ENCODE measurements at places on chromosomes 16 and 17. TPM values are rescaled to one million over a fixed set of nuclear protein-coding genes. Genes with fewer than 3 reads are reported as not detected.

- no peak overlapping the region for H3K4me3 ChIP-seq
- H3K27ac ChIP-seq: no peak overlapping the region
- no peaks in the 10 kb centered on the region for H3K4me1 ChIP-seq
- H3K36me3 ChIP-seq: no peaks in the 10 kb centered on the region
- no peak for DNase-seq
- peaks cover 9% of the 10 kb centered on the region for H3K27me3 ChIP-seq
These were observed 56.0 kb upstream of the FAM20A start for GRCh38 chr17:68657166-68657565.

The KCNJ12 gene
- total RNA-seq: not detected

GRCh38 chr17:1005361-1005946 lies 8.5 kb downstream of the TIMM22 start:
- no peaks in the 10 kb centered on the region for H3K27me3 ChIP-seq
- peaks cover 19% of the 10 kb centered on the region for H3K36me3 ChIP-seq
- no peak for DNase-seq
- H3K4me3 ChIP-seq: no peak overlapping the region
- peaks cover 8% of the 10 kb centered on the region for H3K4me1 ChIP-seq

DNA sequence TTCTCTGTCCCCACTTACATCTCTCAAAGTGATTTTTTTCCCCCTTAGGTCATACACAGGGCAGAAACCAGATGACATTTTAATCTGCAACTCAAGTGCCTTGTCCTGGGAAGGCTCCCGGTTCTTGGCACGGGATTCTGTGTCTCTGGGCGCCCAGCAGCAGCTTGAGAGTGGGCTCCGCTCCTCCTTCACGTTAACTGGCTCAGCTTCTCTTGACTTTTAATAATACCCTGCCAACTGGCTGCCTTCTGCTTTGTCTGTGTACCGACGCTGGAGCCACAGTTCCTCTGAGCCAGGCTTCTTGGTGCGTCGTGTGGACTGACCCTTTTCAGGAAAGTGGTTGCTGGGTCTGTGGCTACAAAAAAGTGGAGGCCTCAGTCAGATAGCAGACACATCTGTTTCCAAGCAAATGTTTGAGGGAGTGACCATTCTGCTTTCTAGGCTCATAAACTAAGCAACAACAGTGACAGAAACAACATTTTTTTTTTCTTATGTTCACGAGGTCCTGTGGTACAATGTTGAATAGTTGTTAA lies 64.9 kb downstream of the IRF8 start:
- H3K27me3 ChIP-seq: peaks cover 4% of the 10 kb centered on the region
- H3K4me3 ChIP-seq: no peak overlapping the region
- H3K4me1 ChIP-seq: peaks cover 23% of the 10 kb centered on the region

DNA sequence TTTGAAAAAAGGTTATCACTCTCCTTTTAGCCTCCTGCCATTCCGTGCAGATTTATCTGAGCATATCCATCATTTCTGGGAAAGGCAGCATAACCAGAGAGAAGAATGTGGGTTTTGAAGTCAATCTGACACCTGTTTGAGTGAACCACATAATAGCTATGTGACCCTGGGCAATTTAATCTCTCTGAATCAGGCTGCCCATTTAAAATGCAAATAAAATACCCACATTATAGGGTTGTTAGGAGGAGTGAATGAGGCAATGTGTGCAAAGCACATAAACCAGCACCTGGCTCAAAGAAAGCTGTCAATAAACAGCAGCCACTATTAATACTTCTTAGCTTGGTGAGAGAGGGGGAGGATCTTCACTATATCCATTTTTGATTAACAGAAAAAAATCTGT lies 88.0 kb downstream of the CACNG1 start:
- H3K27ac ChIP-seq: no peak overlapping the region
- no peaks in the 10 kb centered on the region for H3K27me3 ChIP-seq
- DNase-seq: no peak
- H3K36me3 ChIP-seq: peaks cover 20% of the 10 kb centered on the region
- H3K4me3 ChIP-seq: no peak overlapping the region

GRCh38 chr16:27401768-27402568 lies at the start of gene IL21R:
Gene IL21R, plus strand, starts transcription at chr16:27402174. Its CDS starts 27,898 bp downstream, at chr16:27430072.
- H3K4me1 ChIP-seq: peaks cover 38% of the 10 kb centered on the region
- H3K27me3 ChIP-seq: no peaks in the 10 kb centered on the region
- H3K27ac ChIP-seq: peak within 1 kb of the TSS; percentile 97
- peak within 1 kb of the TSS; percentile 99 for H3K4me3 ChIP-seq
- peak; percentile 94 for DNase-seq

The IGFALS gene
- total RNA-seq: not detected

GRCh38 chr17:36111068-36111490 lies 7.5 kb downstream of the CCL4 start:
- no peak for DNase-seq
- no peaks in the 10 kb centered on the region for H3K36me3 ChIP-seq
- peaks cover 31% of the 10 kb centered on the region for H3K27me3 ChIP-seq
- no peak overlapping the region for H3K4me3 ChIP-seq

DNA sequence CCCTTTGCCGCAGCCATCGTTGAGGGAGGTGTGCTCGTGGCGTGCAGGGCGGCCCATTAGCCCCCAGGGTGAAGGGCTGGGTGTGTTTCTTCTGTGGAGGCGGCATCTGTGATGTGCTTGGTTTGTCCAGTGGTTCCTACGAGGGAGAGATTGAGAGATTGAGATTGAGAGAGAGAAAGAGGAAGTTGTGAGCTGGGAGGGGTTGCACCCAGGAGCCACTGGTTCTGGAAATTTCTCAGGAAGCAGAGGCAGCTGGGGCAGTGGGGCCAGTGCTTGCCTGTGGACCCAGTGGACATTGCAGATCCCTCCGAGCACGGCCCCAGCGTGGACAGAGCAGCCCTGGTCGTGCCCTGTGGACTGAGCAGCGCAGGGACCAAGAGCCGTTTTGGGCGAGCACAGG lies 72.0 kb upstream of the ZNF750 start:
- DNase-seq: no peak
- H3K36me3 ChIP-seq: peaks cover 23% of the 10 kb centered on the region
- no peaks in the 10 kb centered on the region for H3K27me3 ChIP-seq
- H3K4me1 ChIP-seq: peaks cover 24% of the 10 kb centered on the region
- no peak overlapping the region for H3K4me3 ChIP-seq

- H3K27ac ChIP-seq: no peak overlapping the region
- no peak overlapping the region for H3K4me3 ChIP-seq
- no peaks in the 10 kb centered on the region for H3K27me3 ChIP-seq
These were observed 26.2 kb upstream of the PIK3R6 start for GRCh38 chr17:8893621-8894201.

GRCh38 chr16:1395444-1396031 lies 19.0 kb downstream of the UNKL start:
- no peak overlapping the region for H3K4me3 ChIP-seq
- no peaks in the 10 kb centered on the region for H3K4me1 ChIP-seq
- peaks cover 6% of the 10 kb centered on the region for H3K36me3 ChIP-seq
- no peak for DNase-seq
- no peaks in the 10 kb centered on the region for H3K27me3 ChIP-seq

- no peak overlapping the region for H3K4me3 ChIP-seq
- H3K36me3 ChIP-seq: no peaks in the 10 kb centered on the region
- no peak overlapping the region for H3K27ac ChIP-seq
- no peak for DNase-seq
- no peaks in the 10 kb centered on the region for H3K4me1 ChIP-seq
These were observed 20.7 kb downstream of the MMP15 start for GRCh38 chr16:58046054-58046881.

DNA sequence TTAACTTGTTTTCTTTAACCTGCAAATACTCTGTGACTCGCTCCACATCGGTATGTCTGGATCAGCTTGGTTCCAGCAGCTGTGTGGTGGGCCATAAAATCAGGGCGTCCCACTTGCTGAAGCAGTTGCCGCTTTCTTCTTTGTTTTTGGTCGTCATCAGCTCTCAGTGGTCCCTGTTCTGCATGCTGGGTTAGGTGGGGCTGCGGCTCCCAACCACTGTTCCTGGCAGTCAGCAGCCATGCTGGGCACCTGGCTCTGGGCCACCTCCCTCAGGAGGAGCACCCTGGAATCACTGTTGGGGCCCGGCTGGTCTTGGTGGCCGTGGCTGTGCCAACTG lies 23.0 kb downstream of the MGRN1 start:
- DNase-seq: no peak
- no peaks in the 10 kb centered on the region for H3K27me3 ChIP-seq
- H3K4me3 ChIP-seq: no peak overlapping the region
- H3K27ac ChIP-seq: peak overlapping the region; percentile 37
- peaks cover 22% of the 10 kb centered on the region for H3K36me3 ChIP-seq
- peaks cover 31% of the 10 kb centered on the region for H3K4me1 ChIP-seq

DNA sequence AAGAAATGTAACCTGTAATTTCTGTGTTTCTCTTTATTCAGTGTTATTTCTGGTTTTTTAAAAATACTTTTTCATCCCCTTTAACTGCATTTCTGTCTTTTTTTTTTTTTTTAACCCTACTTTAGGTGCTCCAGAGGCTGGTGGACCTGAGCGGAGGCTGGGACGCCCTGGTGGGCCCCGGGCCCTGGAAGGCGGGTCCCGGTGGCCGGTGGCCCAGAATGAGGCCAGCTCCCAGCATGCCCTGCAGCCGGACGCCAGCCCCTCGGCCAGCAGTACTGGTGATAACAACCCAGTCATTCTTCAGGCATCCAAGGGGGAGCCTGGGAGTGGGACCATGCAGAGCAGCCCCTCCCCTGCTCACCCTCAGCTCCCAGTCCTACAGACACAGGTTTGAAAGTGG lies 1.5 kb downstream of the SRCAP start:
- peaks cover 44% of the 10 kb centered on the region for H3K36me3 ChIP-seq
- no peak for DNase-seq
- H3K27me3 ChIP-seq: no peaks in the 10 kb centered on the region
- peak overlapping the region; percentile 42 for H3K27ac ChIP-seq

DNA sequence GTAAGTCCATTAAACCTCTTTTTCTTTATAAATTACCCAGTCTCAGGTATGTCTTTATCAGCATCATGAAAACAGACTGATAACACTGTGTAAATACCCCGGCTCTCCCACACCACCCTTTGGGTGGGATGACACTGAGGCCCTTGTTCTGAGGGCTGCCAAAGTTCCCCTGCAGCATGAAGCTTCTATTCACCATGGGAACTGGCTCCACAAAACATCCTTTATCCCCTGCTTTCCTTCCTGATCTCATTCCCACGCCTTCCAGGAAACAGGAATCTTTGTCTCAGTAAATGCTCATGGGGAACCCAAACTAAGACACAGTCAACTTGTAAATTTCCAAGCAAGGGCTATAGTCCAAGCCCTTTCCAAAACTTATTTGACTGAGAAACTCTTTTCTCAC lies 88.4 kb downstream of the ABCC12 start:
- peaks cover 8% of the 10 kb centered on the region for H3K27me3 ChIP-seq
- no peak overlapping the region for H3K27ac ChIP-seq
- DNase-seq: no peak
- H3K36me3 ChIP-seq: no peaks in the 10 kb centered on the region

GRCh38 chr17:61431594-61432311 lies 20.5 kb upstream of the TBX4 start:
- no peak overlapping the region for H3K4me3 ChIP-seq
- DNase-seq: no peak
- H3K4me1 ChIP-seq: no peaks in the 10 kb centered on the region

The CEP295NL gene
- not detected for total RNA-seq

GRCh38 chr16:11100239-11100750 lies 155.7 kb downstream of the SOCS1 start:
- DNase-seq: peak; percentile 84
- H3K27ac ChIP-seq: peak overlapping the region; percentile 83
- peaks cover 9% of the 10 kb centered on the region for H3K36me3 ChIP-seq
- peaks cover 87% of the 10 kb centered on the region for H3K4me1 ChIP-seq

DNA sequence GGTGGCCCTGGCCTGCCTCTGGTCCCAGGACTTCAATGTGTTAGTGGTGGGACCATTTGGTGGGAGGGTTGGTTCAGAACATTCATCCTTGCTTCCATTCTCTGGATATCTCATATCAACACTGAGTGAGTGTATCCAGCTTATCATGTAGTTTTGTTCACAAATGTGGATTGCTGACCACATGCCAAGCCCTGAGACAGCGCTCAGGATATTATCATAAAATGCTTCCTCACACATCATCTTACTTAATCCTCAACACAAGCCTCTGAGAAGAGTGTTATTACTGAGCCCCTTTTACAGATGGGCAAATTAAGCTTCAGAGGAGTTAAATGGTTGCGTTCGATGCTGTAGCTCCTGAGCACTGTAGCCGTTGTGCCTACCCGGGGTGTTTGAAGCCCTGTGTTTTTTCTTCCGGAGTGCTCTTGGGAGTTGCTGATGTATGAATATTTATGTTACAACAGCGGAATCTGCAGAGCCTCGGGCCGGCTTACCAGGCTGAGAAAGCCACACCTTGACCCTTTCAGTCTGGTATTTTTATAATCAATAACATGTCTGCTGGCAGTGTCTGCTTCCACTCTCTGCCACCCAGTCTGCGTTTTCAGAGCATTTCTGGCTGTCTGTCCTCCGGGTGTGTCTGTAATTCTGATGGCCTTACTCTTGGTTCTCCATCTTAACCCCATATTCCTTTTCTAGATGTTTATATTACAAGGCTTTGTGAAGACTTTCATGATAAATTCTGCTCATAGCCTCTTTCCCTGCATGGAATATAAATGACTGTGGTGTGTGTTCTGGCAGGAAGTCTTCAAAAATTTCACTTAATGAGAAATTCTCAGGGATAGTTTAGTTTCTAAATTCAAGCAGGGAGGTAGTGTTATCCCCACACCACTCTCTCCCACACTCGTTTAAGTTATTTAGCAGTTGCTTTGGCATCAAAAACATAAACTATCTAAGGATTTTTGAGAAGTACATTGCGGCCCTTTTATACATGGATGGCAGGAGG lies 2.9 kb downstream of the GLP2R start:
- peaks cover 6% of the 10 kb centered on the region for H3K27me3 ChIP-seq
- no peaks in the 10 kb centered on the region for H3K4me1 ChIP-seq
- no peak for DNase-seq
- no peaks in the 10 kb centered on the region for H3K36me3 ChIP-seq

DNA sequence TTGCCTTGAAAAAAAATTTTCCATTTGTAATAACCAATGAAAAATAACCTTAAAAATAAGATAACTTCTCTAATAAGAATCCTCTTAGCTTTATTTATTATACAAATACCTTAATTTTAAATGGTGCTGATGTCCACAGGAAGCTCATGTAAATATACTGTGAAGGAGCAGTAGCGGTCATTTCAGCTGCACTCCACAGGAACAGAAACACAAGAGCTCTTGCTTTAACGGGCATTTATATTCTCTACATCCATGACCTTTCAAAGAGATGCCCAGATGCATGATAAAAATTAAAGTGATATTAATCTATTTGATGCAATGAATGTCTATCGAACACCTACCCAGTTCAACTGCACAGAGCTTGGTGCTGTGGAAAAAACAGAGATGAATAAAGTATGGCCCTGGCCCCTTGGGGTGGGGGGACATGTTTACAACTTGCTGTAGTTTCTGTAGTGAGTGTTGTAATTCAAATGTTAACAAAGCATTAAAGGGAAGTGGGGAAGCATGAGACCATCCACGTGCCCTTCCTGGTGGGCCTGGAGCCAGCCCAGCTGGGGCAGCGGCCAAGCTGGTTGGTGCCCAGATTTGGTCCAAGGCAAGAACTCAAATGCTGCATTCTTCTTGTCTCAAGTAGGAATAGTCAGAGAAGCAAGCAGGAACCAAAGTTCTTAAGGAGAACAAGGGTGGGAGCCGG lies 47.9 kb downstream of the IQCK start:
- DNase-seq: no peak
- no peak overlapping the region for H3K4me3 ChIP-seq
- no peaks in the 10 kb centered on the region for H3K27me3 ChIP-seq
- peaks cover 3% of the 10 kb centered on the region for H3K36me3 ChIP-seq
- no peak overlapping the region for H3K27ac ChIP-seq

GRCh38 chr17:42937712-42938596 lies 26.3 kb downstream of the AARSD1 start:
- no peak overlapping the region for H3K27ac ChIP-seq
- peak; percentile 50 for DNase-seq
- no peaks in the 10 kb centered on the region for H3K4me1 ChIP-seq
- peaks cover 4% of the 10 kb centered on the region for H3K27me3 ChIP-seq
- no peaks in the 10 kb centered on the region for H3K36me3 ChIP-seq
